ENCODE measurements at places on chromosomes 6 and 20. TPM values are rescaled to one million over a fixed set of nuclear protein-coding genes. Genes with fewer than 3 reads are reported as not detected.

GRCh38 chr6:111894951-111895350, 21.7 kb upstream of the FYN start:
- H3K27me3 ChIP-seq = no peaks in the 10 kb centered on the region
- no peaks in the 10 kb centered on the region for H3K4me1 ChIP-seq
- DNase-seq = no peak

DNA sequence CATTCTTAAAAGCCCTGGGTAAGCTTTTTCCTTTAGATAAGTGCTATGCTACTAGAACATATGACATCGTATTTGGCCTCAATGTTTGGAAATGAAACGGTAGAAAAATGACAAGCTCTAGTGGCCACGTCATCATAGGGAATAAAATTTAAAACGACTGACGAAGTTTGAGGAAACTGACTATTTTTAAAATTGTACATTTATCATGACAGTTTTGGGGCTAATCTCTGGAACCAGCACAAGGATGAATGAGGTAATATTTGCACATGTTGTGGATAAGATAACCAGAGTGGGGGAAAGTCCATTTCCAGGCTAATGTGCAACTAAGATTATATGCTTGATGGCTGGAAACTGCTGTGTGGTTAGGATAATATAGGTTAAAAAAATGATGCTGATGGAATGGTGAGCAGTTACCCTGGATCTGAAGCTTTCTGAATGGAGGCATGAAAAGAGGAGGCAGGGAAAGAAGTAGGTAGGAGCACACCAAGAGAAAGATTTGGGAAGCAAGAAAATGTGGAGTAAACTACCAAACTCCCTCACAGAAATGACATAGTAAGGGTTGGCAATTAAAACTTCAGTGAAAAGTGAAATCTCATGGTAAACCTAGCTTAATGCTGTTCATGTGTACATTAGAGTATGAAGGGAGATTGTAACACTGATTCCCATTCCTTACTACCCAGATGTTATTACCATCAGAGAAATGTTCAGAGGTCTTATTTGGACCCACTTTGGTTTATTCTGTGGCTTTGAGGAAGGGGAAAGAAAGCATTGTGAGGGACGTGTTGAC, 42.7 kb upstream of the CEP162 start:
- H3K4me1 ChIP-seq = peaks cover 12% of the 10 kb centered on the region
- H3K27me3 ChIP-seq = no peaks in the 10 kb centered on the region
- no peaks in the 10 kb centered on the region for H3K36me3 ChIP-seq
- no peak overlapping the region for H3K27ac ChIP-seq
- H3K4me3 ChIP-seq = no peak overlapping the region

- H3K27me3 ChIP-seq = no peaks in the 10 kb centered on the region
- no peak for DNase-seq
- H3K4me1 ChIP-seq = no peaks in the 10 kb centered on the region
- no peaks in the 10 kb centered on the region for H3K36me3 ChIP-seq
- no peak overlapping the region for H3K27ac ChIP-seq
These were observed 6.9 kb upstream of the DAAM2 start for GRCh38 chr6:39785281-39785680.

GRCh38 chr20:34403063-34403827, 40.2 kb downstream of the ITCH start:
- DNase-seq = no peak
- no peaks in the 10 kb centered on the region for H3K27me3 ChIP-seq
- no peak overlapping the region for H3K27ac ChIP-seq
- no peaks in the 10 kb centered on the region for H3K36me3 ChIP-seq

- DNase-seq = no peak
- no peaks in the 10 kb centered on the region for H3K27me3 ChIP-seq
- H3K4me1 ChIP-seq = peaks cover 12% of the 10 kb centered on the region
- H3K36me3 ChIP-seq = no peaks in the 10 kb centered on the region
These were observed 79.8 kb upstream of the SCAF8 start for GRCh38 chr6:154653385-154653784.

- no peak for DNase-seq
- no peaks in the 10 kb centered on the region for H3K36me3 ChIP-seq
- no peaks in the 10 kb centered on the region for H3K4me1 ChIP-seq
- H3K27ac ChIP-seq = no peak overlapping the region
- no peak overlapping the region for H3K4me3 ChIP-seq
- no peaks in the 10 kb centered on the region for H3K27me3 ChIP-seq
These were observed 270.7 kb upstream of the TAB2 start for GRCh38 chr6:149046822-149047246.

GRCh38 chr6:64932486-64932885, 774.5 kb downstream of the EYS start:
- no peak overlapping the region for H3K27ac ChIP-seq
- no peaks in the 10 kb centered on the region for H3K27me3 ChIP-seq
- H3K4me1 ChIP-seq = no peaks in the 10 kb centered on the region

GRCh38 chr20:48203252-48203651, 418.0 kb upstream of the SULF2 start:
- no peaks in the 10 kb centered on the region for H3K27me3 ChIP-seq
- H3K4me3 ChIP-seq = no peak overlapping the region
- DNase-seq = no peak
- no peaks in the 10 kb centered on the region for H3K4me1 ChIP-seq
- no peaks in the 10 kb centered on the region for H3K36me3 ChIP-seq
- no peak overlapping the region for H3K27ac ChIP-seq

- H3K27me3 ChIP-seq = no peaks in the 10 kb centered on the region
- peaks cover 15% of the 10 kb centered on the region for H3K4me1 ChIP-seq
- no peak for DNase-seq
- no peak overlapping the region for H3K27ac ChIP-seq
- H3K4me3 ChIP-seq = no peak overlapping the region
- no peaks in the 10 kb centered on the region for H3K36me3 ChIP-seq
These were observed 17.2 kb downstream of the ENPP3 start for GRCh38 chr6:131654326-131654725.

GRCh38 chr6:145895802-145896201, 68.4 kb downstream of the SHPRH start:
- H3K27me3 ChIP-seq = no peaks in the 10 kb centered on the region
- no peaks in the 10 kb centered on the region for H3K4me1 ChIP-seq
- H3K4me3 ChIP-seq = no peak overlapping the region
- H3K36me3 ChIP-seq = no peaks in the 10 kb centered on the region
- H3K27ac ChIP-seq = no peak overlapping the region

- H3K27me3 ChIP-seq = no peaks in the 10 kb centered on the region
- DNase-seq = no peak
- H3K4me1 ChIP-seq = peaks cover 7% of the 10 kb centered on the region
- H3K4me3 ChIP-seq = no peak overlapping the region
- no peak overlapping the region for H3K27ac ChIP-seq
These were observed 1.6 kb upstream of the TCF21 start for GRCh38 chr6:133887156-133887879.

DNA sequence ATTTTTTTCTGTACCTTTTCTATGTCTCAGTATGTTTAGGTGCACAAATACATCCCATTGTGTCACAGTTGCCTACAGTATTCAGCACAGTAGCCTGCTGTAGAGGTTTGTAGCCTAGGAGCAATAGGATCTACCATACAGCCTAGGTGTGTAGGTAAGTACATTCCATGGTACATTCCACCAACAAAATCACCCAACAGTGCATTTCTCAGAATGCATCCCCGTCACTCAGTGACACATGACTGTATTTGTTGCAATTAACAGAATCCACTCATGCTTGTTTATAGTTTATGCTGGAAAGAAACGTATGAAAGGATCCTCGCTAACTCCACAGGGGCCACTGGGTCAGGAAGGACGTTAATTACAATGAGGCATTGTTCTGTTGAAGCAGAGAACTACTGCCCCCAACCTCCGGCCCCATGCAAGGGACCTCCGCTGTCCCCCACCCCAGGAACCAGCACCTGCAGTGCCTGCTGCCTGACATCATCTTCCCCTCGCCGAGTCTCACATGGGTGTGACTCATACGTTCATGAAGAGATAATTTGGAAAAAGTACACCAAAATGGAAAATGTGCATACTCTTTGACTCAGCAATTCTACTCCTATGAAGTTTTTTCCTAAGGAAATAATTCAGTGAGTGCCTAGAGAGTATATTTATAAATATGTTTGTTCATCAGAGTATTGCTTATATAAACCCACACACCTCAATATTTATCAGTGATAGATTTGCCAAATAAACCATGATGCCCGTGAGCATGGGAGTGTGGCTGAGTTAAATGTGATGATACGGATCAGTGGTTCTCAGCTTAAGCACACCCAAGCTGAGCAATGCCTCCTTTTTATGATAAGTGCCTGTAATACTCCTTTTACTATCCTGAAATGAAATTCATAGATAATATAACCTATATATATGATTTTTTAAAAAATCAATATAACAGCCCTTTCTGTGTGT, 156.4 kb upstream of the ECI2 start:
- H3K27me3 ChIP-seq = no peaks in the 10 kb centered on the region
- no peaks in the 10 kb centered on the region for H3K36me3 ChIP-seq
- H3K27ac ChIP-seq = no peak overlapping the region

- DNase-seq = peak; percentile 53
- H3K27ac ChIP-seq = peak overlapping the region; percentile 95
- H3K27me3 ChIP-seq = no peaks in the 10 kb centered on the region
- no peaks in the 10 kb centered on the region for H3K36me3 ChIP-seq
- H3K4me3 ChIP-seq = peak overlapping the region; percentile 61
- H3K4me1 ChIP-seq = no peaks in the 10 kb centered on the region
These were observed 2.7 kb downstream of the CEBPB start for GRCh38 chr20:50193199-50193835.

GRCh38 chr6:127550403-127550802, 26.6 kb upstream of the C6orf58 start:
- no peak for DNase-seq
- H3K27ac ChIP-seq = no peak overlapping the region
- H3K4me3 ChIP-seq = no peak overlapping the region
- no peaks in the 10 kb centered on the region for H3K4me1 ChIP-seq
- no peaks in the 10 kb centered on the region for H3K27me3 ChIP-seq

GRCh38 chr6:9020001-9020400, 584.7 kb upstream of the SLC35B3 start:
- no peak overlapping the region for H3K27ac ChIP-seq
- H3K27me3 ChIP-seq = no peaks in the 10 kb centered on the region
- H3K36me3 ChIP-seq = no peaks in the 10 kb centered on the region
- no peaks in the 10 kb centered on the region for H3K4me1 ChIP-seq
- DNase-seq = no peak
- no peak overlapping the region for H3K4me3 ChIP-seq

DNA sequence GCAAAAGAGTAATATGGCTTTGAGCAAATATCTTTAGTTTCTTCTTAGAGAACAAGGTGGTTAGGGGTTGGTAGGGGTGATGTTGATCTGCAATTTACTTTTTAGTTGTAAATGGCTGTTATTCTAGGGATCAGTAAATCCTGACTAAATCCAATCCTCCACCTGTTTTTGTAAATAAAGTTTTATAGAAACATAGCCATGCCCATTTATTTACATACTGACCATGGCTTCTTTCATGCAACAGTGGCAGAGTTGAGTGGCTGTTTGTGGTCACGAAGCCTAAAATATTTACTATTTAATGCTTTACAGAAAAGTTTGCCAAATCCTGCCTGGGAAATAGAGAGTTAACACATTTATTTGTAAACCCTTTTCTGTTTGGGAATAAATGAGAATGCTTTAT, 14.7 kb downstream of the HIVEP1 start:
- DNase-seq = no peak
- no peaks in the 10 kb centered on the region for H3K36me3 ChIP-seq
- H3K4me1 ChIP-seq = peaks cover 25% of the 10 kb centered on the region

- H3K4me3 ChIP-seq = no peak overlapping the region
- peak; percentile 40 for DNase-seq
- H3K4me1 ChIP-seq = peaks cover 4% of the 10 kb centered on the region
These were observed 111.0 kb downstream of the SOBP start for GRCh38 chr6:107600936-107601335.

GRCh38 chr6:90413867-90414266, 117.2 kb upstream of the BACH2 start:
- H3K4me3 ChIP-seq = no peak overlapping the region
- H3K27ac ChIP-seq = no peak overlapping the region

DNA sequence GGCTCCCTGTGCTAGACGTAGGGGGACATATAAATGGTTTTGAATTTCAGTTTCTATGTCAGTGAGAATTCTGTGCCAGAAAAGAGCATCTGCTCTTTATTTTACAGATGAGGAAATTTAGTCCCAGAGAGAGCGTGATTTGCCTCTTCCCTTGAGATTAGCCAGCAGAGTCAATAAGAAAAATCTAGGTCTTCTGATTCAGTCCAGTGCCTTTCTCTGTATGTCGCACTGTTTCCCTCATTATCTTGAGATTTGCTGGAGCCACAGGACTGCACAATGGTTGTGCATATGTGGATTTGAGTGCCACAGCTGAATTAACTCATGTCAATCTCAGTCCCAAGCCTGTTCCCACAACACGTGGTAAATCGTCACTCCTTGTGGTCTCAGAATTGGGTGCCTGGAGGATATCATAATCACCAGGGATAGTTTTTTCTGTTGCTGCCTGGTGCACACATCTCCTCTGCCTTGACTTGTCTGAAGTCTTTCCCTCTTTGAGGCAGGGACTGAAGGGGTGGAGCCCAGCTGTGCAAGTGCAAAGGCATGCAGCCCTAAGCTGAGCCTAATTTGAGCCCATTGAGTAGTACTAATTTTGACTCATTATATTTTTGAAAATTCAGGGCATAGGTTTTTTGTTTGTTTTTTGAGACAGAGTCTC, 276.7 kb downstream of the SOX4 start:
- H3K27me3 ChIP-seq = no peaks in the 10 kb centered on the region
- no peaks in the 10 kb centered on the region for H3K4me1 ChIP-seq
- H3K36me3 ChIP-seq = no peaks in the 10 kb centered on the region
- no peak for DNase-seq
- H3K4me3 ChIP-seq = no peak overlapping the region
- H3K27ac ChIP-seq = no peak overlapping the region

GRCh38 chr20:1232286-1233111, 6.7 kb downstream of the RAD21L1 start:
- H3K4me1 ChIP-seq = no peaks in the 10 kb centered on the region
- no peak overlapping the region for H3K27ac ChIP-seq
- no peaks in the 10 kb centered on the region for H3K36me3 ChIP-seq
- DNase-seq = no peak

DNA sequence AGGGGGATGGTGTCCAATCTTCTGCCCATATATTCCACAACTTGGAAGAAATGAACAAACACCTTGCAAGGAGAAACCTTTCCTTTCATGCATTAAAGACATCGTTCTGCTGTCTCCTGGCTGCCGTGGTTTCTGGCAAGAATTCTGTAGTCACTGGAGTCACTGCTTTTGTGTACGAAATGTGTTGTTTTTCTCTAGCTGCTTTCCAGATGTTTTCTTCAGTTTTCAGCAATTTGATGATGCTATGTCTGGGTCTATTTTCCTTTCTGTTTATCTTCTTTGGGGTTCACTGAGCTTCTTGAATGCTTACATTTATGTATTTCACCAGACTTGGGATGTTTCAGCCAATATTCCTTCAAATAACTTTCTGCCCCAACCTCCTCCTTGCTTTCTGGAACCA, 40.6 kb upstream of the SLCO4A1 start:
- no peaks in the 10 kb centered on the region for H3K36me3 ChIP-seq
- no peaks in the 10 kb centered on the region for H3K27me3 ChIP-seq
- no peaks in the 10 kb centered on the region for H3K4me1 ChIP-seq
- no peak for DNase-seq

The CCN5 gene
- polyA plus RNA-seq = 3.3 TPM

The BPIFB2 gene
- not detected for polyA plus RNA-seq

The EDN1 gene
- 7.3 TPM for polyA plus RNA-seq

The MLN gene
- polyA plus RNA-seq = not detected

The SLPI gene
- 49.4 TPM for polyA plus RNA-seq

The BMP7 gene
- 0.33 TPM for polyA plus RNA-seq

The MYMX gene
- polyA plus RNA-seq = 0.34 TPM

The DDX43 gene
- 1.6 TPM for polyA plus RNA-seq

The SMLR1 gene
- 0.05 TPM for polyA plus RNA-seq

The TSPYL1 gene
- 23.6 TPM for polyA plus RNA-seq

The KCNG1 gene
- polyA plus RNA-seq = 4.0 TPM

The SIRPD gene
- not detected for polyA plus RNA-seq
